ENCODE measurements at places on chromosomes 6 and 20.

DNA sequence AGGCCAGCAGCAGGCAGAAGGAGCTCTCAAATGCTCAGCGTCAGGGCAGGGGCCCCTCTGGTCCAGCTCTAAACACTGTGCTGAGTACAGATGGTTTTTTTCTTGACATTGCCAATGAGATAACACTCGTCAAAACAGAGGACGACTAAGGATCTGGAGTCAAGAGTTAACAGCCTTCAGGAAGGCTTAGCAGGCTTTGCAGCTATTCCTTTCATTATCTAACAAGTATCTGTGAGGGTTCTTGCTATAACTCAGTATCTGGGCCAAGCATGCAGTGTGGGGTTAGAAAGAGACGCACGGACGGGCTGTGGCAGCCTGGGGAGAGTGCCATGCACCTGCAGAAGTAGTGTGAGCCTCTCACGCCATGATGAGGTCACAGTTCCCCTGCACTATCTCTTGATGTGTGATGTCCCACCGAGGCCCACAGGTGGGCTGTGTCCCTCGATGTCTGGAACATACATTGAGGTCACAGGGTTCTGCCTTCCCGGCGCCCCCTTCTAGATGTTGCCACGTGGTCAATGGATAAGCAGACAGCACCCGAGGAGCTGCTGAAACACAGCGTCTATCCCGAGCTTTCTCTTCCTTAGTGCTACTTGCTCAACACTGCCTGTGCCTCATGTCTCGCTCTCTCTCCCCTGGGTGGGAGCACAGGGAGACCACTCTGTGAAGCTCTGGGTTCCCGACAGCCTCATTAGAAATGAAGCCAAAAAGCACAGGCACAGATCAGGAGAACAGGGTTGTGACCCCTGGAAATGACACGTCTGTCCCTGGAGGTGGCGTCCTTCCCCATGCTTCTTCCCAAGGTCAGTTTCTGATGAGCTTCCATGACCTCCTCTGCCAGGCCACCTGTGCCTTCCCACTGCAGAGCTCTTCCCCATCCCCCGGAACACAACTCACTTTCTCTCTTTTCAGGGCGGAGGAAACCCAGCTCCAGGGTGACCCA is 85.5 kb upstream of the RPS6KA2 start:
- no peak for DNase-seq

DNA sequence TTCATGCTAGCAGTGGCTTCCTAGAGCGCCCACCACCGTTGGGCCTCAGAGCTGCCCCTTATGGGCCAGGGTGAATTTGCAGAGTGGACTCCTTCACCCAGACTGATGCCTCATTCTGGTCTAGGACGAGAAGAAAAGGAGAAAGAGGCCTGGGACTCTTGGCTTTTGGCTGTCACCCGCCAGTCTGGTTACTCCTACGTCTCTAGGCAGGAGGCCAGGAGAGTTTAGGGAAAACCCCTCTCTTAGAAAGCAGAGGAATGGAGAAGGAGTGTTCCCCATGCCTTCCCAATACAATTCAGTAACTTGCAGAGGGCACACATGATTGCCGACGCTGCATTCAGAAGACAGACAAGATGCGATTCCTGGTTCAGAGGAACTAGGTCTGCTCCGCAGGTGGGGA is 70.1 kb downstream of the CDC5L start:
- no peak for DNase-seq

DNA sequence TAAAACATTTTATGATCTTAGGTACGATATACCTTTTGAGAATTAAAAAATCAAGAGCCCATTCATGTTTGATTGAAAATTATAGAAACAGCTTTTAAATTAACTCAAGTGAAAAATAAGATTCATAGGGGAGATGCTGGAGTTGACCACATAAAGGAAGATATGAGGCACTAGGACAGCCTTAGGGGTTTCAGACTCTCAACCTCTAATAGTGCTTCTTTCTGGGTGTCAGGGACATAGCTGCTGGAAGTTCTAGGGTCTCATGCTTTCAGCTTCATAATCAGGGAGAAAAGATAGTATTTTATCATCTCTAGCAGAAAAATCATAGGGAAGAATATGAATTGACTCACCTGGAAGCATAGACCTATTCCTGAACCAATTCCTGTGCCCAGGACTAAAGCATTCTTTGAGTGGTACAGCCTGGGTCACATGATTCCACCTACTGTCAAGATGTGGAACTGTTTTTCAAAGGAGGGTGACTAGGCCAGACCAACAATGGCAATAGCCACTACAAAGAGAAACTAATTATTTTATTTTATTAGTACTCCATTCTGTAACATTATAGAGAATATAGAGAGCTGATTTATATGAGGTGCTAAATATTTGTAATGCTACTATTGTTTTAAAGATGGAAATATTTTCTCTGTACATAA is 27.8 kb upstream of the CENPW start:
- DNase-seq = no peak

DNA sequence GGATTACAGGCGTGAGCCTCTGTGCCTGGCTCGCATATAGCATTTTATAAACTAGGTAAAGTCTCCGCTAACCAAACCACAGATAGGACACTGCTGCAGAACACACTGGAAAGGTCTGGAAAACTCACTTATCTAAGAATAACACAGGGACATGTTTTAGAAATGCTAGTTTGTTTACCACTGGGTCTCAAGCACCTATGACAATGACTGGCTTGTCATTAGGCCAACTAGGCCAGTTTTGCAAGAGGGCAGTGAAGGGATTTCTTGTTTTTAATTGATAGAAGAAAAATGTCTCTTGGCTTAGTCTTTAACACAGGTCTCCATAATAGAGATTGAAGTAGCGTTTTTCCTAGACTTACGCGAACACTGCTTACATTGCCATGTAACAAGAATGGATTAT is 201.4 kb downstream of the TMEM242 start:
- DNase-seq = no peak

- DNase-seq = no peak
These were observed 1.1 kb downstream of the GLP1R start for GRCh38 chr6:39049575-39050283.

DNA sequence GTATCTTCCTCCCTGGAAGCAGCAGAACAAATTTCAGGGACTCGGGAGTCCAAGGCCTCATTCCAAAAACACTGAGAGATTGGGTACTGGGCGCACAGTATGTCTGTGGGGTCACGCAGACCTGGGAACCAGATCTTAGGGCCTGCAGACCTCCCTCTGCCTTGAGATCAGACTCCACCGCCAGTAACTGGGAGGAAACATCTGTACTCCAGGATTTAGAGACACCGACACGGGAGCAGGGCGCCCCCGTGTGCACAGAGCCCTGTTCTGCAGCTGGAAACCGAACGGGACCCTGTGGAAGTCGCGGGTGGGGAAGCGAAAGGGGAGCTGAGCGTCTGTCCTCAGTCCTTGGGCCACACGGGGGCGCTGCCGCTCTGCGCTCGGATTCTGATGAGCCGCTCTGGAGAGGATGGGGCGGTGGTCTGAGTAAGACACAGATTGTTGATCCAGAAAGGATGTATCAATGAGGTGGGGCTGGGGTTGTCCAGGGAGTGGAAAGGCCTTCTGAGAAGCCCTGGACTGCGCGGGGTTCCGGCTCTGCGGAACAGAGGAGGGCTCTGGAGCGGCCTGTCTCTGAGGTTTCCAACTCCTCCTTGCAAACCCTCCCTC is 35.7 kb upstream of the HLA-E start:
- DNase-seq = peak; percentile 81

- no peak for DNase-seq
These were observed 141.5 kb downstream of the UNC5CL start for GRCh38 chr6:40897390-40898003.

- no peak for DNase-seq
These were observed 27.1 kb downstream of the ID4 start for GRCh38 chr6:19864285-19864684.

DNA sequence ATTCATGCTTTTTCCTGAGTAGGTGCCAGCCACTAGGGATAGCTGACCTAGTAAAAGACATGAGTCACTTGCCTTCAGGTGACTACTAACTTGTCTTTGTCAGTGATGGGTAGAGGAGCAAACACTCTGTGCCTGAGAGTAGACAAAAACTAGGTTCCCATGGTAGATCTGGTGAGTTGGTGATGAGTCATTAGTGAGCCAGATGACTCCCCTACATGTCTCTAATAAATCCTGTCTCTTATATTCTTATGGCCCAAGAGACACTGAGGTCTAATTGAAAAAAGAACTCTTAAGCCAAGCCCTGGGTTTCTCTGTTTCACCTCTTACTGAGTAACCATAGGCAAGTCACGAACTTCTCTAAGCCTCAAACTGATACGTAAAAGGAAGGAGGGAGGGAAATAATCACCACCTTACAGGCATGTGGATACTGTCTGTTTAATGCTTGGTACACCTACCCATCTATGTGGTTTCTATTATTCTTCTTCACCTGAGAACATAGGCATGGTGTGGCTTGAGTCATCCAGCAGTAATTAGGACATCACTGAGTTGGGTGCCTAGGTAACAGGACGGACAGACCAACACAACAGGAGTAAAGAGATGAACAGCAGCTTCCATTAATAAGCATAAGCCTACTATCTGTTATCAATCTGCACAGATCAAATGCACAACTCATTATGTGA is 20.3 kb downstream of the TTPAL start:
- DNase-seq = peak; percentile 94

Data from NCI-H226 (cell line).